ENCODE measurements at places on chromosomes 12 and 14.

- no peak for DNase-seq
Observed at GRCh38 chr14:56886471-56887062, 76.3 kb upstream of the OTX2 start.

DNA sequence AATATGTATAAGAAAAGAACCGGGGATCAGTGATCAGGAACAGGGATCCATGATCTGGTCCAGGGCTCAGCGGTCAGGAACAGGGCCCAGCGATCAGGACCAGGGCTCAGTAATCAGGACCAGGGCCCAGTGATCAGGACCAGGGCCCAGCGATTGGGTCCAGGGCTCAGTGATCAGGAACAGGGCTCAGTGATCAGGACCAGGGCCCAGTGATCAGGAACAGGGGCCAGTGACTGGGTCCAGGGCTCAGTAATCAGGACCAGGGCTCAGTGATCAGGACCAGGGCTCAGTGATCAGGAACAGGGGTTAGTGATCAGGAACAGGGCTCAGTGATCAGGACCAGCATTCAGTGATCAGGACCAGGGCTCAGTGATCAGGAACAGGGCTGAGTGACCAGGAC is 56.3 kb downstream of the TMEM121 start:
- no peak for DNase-seq

GRCh38 chr14:85583380-85583779 is 53.4 kb downstream of the FLRT2 start:
- DNase-seq = no peak

DNA sequence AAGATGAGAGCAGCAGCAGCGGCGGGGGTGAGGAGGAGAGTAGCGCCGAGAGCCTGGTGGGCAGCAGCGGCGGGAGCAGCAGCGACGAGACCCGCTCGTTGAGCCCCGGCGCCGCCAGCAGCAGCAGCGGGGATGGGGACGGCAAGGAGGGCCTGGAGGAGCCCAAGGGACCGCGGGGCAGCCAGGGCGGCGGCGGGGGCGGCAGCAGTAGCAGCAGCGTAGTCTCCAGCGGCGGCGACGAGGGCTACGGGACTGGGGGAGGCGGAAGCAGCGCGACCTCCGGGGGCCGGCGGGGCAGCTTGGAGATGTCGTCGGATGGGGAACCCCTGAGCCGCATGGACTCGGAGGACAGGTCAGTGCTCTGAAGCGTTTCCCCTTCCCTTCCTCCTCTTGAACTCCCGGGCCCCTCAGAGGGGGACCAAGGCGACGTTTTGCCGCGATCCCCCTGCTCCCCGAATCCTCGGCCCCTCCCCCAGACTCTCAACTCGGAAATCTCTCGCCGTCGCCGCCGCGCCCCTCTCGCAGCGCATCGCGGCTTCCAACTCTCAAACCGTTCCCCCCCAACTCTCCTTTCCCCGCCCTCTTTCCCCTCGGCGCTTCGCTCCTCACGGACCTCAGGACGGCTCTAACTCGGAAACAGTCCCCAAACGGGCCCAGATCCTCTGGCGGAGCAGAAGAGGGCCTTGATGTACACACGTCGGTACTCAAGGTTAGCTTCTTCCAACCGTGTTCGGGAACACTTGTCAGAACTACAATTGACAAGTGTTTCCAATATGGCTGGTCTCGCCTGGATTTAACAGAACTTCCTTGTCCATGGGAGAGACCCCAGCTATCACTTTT is 947 bp downstream of the AEBP2 start:
- peak; percentile 72 for DNase-seq

DNA sequence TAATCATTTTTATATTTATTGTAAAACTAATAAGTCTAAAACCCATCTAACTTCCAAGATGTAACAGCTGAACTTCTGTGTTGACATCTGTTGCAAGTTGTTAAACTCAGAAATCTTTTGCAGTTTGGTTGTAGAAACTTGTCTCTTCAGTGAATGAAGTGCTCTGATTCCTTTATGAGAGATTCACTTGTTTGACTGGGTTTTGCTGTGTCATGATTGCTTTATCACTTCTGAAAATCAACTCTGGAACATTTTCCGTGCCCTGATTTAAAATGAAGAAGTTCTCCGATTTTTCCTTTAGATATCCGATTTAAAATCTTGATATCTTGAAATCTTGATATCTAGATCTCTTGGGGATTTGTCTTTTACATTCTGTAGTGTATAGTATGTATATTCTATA is 65.1 kb downstream of the DIP2B start:
- DNase-seq = no peak

- DNase-seq = no peak
Observed at GRCh38 chr12:22682663-22683062, 57.7 kb downstream of the ETNK1 start.

- no peak for DNase-seq
Observed at GRCh38 chr12:91455321-91455720, 272.7 kb upstream of the DCN start.

GRCh38 chr12:26691234-26691970 is 141.6 kb downstream of the ITPR2 start:
- DNase-seq = no peak

DNA sequence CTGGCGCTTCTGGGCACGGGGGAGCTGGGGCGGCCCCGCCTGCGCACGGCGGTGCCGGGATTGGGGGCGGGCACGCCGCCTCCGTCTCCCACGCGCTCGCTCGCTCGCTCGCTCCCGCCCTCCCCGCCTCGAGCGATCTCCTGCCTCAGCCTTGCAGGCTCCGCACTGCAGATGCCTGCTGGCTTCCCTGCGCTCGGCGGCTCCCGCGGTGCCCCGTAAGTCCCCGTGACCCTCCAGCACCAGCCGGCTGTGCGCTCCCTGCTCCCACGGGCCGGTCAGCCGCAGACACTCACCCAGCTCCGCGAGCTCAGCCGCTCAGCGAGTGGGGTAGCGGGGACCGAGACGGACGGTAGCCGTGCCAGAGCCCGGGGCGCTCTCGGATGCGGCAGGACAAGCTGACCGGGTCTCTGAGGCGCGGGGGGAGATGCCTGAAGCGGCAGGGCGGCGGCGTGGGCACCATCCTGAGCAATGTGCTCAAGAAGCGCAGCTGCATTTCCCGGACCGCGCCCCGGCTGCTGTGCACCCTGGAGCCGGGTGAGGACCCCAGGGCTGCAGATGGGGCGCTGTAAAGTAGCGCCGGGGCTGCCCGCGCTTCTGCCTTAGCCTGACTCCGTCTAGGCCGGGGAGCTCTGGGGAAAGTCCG is at the start of gene TBC1D30:
Gene TBC1D30, plus strand, starts transcription at position 148 of the 643 bp plus-strand sequence. Its CDS starts 233 bp downstream, at position 381.
- peak; percentile 45 for DNase-seq

GRCh38 chr12:41459111-41459905 is 271.2 kb downstream of the PDZRN4 start:
- no peak for DNase-seq

DNA sequence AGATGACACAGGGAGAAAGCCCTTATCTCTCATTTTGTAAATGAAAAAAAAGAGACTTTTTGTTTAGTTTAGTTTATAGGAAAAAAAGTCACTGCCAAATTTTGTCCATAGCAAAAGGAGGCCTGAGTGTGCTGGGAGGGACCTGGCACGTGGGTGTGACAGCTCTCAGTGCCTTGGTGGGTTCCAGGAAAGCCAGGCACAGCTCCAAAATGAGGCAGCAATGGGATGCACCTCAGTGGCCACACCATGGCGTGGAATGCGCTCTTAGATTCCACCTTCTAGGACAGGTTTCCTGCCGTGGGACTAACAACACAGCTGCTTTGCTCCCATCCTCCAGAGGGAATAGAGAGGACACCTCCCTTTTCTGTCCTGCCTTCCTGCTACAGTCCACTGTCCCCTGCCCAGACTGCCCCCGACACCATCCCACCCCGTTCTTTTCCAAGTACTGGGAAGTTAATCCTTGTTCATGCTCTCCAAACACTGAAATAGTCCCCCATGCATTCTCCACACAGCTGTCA is 207.6 kb downstream of the EMP1 start:
- DNase-seq = no peak

- DNase-seq = no peak
Observed at GRCh38 chr12:10205220-10205807, 7.4 kb upstream of the GABARAPL1 start.

GRCh38 chr12:2454601-2455177 is 340.1 kb upstream of the FKBP4 start:
- DNase-seq = no peak

- DNase-seq = no peak
Observed at GRCh38 chr12:49733219-49734017, 7.9 kb upstream of the TMBIM6 start.

GRCh38 chr14:104246401-104247335 is 108.3 kb downstream of the KIF26A start:
- no peak for DNase-seq

GRCh38 chr12:104496336-104496735 is 39.6 kb downstream of the CHST11 start:
- no peak for DNase-seq

DNA sequence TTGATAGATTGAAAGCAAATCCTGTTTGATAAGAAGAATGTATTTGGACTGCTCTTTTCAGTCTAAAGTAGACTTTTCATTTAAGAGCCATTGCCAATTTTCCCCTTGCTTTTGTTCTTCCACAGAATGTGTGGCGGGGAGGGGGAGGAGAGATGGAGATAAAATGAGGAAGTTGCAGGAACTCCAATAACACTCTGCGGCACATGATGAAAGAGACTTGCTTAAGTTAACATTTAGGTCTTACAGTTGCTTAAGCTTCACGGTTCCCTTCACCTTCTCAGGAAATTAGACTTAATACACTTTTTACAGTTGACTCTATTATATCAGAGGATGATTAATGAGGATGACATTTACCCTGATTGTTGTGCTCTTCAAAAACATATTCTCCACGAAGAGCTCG is 537.3 kb downstream of the TMTC2 start:
- no peak for DNase-seq

DNA sequence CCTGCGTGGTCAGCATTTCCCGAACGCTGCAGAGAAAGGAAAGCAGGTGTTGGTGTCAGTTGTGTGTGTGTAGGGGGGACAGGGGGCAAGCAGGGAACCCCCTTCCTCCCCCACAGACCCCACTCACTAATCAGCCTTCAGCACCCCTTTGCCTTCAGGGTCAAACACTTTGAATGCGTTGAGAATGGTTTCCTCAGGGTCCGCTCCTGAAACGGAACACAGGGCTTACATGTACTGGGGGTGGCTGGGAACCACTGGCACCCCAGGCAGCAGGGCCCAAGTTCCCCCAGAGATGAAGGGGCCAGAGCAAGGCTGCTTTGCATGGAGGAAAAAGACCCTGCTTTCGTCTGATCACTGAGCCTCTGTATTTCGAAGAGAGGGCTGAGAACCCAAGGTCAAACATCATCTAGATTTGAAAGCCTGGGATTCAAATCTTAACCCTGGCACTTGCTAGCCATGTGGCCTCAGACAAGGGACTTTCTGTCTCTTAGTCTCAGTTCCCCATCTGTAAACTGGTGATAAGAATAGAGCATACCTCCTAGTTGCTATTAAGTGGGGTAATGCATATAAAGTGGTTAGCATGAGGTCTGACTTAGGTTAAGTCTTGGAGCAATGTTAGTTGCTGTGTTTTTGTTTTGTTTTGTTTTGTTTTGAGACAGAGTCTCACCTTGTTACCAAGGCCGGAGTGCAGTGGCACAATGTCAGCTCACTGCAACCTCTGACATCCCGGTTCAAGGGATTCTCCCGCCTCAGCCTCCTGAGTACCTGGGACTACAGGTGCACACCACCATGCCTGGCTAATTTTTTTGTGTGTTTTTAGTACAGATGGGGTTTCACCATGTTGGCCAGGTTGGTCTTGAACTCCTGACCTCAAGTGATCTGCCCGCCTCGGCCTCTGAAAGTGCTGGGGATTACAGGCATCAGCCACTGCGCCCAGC is 7.0 kb downstream of the MYL2 start:
- no peak for DNase-seq

DNA sequence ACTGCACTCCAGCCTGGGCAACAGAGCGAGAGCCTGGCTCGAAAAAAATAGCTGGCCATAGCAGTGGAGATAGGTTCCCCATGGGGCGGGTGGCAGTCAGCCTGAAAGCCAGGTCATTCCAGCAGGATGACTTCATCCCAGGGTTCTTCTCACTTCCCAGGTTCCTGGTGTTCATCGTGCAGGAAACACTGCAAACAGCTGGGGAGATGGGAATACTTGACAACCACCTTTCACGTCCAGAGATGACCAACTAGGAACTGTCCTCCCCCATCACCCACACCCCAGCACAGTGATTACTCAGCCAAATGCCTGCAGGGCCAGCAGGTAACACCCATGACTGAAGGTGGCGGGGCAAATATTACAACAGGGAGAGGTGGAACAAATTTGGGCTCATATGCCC is 1.7 kb downstream of the VSIG10 start:
- DNase-seq = no peak

DNA sequence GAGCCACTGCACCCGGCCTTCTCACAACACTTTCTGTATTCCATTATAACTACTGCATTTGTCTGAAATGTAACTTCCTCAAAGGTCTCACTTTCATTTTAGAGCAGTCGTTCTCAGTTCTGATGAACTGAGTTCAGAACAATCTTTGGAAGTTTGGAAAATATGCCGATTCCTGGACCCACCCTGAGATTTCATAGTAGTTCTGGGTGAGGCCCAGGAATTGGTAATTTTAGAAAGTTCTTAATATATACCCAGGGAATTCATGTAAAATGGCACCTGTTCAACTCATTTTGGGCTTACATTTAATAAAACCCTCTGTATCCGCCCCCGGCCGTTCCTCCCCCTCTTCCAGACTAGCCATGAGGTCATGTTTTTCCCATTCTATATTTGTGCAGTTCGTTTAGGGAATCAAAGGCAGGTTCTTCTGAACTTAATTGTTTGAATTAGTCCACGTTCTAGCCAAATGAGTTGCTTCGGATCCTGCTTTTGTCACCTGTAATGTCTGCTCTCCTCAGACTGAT is 5.9 kb downstream of the GSG1 start:
- no peak for DNase-seq

DNA sequence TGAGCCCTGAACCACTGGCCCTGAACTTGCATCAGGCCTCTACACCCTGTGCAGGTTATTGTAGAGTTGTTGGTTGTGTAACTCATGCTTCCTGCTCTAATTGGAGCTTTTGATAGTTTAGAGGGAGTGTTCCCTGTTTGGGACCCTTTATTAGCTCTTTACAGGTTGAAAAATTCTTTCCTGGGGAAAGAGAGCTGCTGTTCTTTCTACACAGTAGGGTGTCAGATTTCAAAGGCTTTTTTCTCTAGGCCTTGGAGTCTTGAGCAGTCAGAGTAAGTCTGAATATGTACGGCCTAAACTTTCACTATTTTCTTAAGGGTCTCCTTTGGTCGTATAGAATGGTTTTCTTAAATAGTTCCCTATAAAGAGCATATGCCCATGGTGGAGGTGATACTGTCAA is 60.8 kb upstream of the NEDD1 start:
- no peak for DNase-seq

- DNase-seq = no peak
Observed at GRCh38 chr12:128856035-128856790, 2.9 kb downstream of the GLT1D1 start.

DNA sequence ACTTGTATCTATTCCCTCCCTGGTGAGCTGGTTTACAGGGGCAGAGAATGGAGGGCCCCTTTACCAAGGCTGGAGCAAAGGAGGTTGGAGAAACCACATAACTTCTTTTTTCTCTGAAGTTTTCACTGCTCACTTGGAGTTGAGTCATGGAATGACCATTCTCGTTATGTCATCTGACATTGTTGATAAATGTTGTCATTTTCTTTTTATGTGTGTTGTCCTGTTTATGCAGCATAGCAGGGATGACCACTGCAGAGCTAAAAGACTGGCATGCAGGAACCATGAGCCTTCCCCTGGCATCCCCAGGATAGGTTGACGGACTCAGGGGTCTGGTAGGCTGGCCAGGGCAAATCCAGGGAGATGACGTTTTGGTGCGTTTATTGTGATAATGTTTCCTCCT is 256.8 kb upstream of the DDHD1 start:
- no peak for DNase-seq

Measured in activated naive CD8-positive, alpha-beta T cell treated with anti-CD3 and anti-CD28 coated beads for 36 hours (primary cell).